ENCODE measurements at places on chromosomes 11 and 22.

GRCh38 chr22:43897751-43898261 is 6.0 kb upstream of the PNPLA5 start:
- no peak for DNase-seq

DNA sequence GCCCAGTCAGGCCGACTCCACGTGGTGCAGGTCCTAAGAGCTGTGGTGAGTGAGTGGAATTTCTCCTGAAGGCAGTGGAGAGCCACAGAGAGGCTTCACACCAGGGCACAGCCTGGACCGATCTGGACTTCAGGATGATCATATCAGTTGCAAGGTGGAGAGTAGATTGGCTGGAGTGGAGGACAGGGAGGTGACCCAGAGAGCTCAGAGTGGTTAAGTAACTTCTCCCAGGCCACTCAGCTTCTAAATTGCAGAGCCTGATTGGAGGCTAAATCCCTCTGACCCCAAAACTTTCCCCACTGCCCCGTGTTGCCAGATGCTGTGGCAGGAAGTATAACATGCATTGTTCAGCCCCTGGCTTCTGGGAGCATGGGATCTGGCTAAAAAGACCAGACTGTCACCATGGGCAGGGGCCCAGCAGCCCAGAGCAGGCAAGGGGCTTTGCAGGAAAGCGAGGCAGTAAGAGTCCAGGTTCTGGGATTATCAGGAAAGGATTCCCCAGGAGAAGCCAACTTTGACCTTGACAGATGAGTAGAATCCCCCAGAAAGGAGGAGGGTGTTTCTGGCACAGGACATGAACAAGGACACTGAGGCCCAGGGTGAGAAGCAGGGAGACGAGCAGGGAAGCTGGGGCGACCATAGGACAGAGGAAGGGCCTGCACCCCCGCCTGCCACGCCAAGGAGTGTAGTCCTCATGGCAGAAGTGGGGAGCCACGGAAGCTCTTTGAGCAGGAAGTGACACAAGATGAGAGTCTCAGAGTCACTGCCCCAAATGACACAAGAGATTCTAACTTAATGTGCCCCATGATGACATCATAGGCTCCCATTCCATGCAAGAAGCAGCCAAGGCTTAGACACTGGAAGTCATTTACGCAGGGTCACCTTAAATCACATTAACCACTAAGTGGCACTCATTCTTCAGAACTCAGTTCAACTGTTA is 4.8 kb downstream of the SLC35C1 start:
- DNase-seq: no peak

GRCh38 chr11:23875176-23875850 is 621.5 kb upstream of the LUZP2 start:
- no peak for DNase-seq

DNA sequence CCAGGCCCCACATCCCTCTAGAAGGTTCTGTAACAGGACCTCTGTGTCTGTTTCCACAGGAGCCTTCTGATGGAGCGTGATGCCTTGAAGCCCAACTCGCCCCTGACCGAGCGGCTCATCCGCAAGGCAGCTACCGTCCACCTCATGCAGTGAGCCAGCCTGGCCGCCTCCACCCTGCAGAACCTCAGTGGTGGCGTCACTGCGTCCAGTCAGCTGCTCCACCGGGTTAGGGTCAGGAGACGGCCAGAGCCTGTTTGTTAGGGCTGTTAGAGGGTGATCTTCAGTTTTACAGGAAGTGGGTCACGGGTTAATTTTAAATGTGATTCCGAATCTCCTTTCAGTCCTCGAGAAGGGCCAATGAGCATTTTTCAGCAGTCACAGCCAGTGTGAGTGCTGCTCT is 3.9 kb upstream of the GTSE1 start:
- no peak for DNase-seq

DNA sequence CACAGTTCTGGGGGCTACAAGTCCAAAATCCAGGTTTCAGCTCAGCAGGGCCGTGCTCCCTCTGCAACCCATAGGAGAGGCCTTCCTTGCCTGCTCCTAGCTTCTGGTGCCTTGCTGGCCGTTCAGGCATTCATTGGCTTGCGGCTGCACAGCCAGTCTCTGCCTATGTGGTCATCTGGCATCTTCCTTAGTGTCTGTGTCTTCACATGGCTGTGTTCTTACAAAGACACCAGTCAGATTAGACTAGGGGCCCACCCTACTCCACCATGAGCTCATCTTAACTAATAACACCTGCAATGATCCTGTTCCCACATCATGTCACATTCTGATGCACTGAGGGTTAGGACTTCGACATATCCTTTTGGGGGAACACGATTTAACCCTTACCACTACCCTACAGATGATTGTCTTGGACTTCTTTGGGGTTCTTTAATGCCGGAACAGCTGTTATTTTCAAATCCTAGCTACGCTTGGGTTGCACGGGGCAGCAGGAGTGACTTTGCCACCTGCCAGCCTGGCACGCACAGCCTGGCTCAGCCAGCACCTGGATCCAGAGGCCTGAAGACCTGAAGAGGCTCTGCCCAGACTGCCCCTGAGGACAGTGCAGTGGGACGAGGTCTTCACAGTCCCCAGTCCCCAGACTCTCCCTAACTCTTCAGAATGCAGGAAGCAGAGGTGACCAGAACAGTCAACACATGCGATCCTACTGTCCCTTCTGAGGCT is 7.7 kb upstream of the NEAT1 start:
- no peak for DNase-seq

Measured in activated CD8-positive, alpha-beta memory T cell treated with anti-CD3 and anti-CD28 coated beads for 4 hours (primary cell).